ENCODE measurements at places on chromosomes 13 and 19.

DNA sequence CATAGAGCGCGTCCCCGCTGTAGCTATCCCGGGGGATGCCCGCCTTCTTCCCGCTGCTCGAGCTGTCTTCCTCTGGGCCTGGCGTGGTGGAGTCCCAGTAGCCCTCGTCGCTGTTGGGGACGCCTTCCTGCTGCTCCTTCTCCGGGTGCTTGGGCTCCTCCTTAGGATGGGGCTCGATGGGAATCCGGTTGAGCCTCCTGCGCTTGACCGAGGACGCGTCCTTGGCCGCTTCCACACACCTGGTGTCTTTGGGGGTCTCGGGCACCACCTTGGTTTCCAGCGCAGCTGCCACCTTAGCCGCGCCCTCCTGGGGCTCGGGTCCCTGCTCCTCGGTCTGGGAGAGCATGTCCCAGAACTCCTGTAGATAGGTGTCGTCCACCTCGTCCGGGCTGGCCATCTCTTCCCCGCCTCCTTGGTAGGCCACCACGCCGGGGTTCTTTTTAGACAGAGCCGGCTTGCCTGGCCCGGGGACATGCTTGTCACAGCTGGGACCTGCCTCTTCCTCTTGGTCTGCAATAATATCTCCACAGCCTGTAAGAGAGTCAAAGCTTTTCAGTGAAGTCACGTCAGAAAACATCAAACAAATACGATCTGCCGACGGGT is 2.0 kb downstream of the AMER2 start:
- no peak for DNase-seq

DNA sequence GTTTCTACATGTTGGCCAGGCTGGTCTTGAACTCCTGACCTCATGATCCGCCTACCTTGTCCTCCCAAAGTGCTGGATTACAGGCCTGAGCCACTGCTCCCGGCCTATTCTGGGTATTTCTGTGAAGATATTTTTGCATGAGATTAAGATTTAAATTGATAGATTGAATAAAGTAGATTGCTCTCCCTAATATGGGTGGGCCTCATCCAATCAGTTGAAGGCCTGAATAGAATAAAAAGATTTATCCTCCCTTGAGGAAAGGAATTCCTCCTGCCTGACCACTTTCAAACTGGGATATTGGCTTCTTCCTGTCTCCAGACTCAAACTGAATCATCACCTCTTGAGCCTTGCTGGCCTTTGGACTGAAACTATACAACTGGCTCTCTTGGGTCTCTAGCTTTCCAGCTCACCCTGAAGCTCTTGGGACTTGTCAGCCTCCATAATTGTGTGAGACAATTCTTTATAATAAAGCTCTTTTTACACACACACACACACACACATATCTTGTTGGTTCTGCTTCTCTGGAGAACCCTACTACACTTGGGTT is 36.1 kb upstream of the CXCL17 start:
- no peak for DNase-seq

DNA sequence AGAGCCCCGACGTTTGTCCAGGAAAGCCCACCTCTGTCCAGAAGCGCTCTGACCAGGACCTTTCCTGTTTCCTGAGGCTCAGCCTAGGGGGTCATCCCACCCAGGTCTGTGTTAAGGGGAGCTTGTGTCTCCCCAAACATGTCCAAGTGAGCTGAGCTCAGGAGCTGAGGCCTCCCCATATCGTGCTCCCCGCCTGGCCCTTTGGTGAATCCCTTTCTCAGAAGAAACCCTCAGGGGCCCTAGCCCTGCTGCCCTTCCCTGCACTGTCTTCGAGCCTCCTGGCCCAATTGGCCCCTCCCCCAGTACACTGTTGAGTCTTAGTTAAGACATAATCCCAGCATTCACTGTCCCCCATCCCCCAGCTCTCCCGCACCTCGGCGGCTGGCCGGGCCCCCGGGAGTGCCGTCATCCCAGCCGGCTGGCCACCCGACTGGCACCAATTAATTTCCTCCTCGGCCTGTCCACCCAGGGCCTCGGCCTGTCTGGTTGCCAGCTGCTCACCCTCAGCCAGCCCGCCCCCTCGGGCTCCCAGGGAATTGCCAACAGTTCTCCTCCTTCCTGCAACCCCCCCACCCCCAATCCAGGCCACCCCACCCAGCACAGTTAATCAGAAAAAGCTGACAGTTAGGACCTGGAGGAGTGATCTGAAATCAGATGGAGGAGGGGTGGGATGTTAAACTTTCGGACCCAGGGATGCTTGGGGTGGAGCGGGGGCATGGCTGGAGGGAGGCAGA is 13.6 kb downstream of the IER2 start:
- peak; percentile 67 for DNase-seq

DNA sequence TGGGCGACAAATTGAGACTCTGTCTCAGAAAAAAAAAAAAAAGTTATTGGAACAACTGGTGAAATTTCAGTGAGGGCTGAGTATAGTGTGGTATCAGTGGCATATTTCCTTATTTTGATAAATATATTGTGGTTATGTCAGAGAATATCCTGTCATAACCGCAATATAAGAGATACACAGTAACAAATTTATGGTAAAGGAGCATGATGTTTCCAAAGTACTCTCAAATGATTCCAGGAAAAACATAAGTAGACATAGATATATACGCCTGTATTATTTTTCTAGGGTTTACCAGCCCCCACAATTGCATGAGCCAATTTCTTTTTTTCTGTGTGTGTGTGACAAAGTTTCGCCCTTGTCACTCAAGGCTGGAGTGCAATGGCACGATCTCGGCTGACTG is 5.7 kb upstream of the C5AR1 start:
- no peak for DNase-seq

GRCh38 chr13:20775961-20776360 is 2.2 kb upstream of the EEF1AKMT1 start:
- DNase-seq, result no peak

DNA sequence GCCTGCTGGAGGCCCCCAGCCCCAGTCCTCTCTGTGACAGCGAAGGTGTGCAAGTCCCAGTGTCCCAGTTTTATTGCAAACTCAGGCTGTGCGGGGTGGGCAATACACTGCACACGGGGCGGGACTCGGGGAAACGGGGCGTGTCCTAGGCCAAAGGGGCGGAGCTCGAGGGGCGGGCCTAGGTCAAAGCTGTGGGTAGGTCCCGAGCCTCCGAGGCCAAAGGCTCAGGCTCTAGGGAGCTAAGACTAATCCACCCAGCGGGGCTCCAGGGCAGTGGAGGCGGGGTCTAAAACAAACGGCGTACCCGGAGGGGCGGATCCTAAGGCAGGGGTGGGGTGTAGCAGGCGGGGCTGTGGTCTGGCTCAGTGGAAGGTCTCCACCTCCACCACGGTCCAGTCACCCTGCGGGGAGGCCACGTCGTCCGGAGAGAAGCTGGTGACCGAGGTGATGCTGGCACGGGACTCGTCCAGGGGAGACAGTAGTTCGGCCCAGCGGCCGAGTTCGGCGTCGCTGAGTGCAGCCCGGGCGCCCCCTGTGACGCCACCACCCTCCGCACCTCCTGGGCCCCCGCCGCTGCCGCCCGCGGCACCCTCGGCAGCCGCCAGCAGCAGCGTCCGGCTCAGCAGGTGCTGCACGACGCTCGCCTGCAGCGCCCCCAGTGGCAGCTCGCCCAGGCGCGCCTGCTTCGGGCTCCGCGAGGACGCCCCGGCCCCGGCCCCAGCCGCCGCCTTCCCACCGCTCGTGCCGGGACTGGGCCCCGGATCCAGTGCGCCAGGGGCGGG is 5.3 kb downstream of the PRR36 start:
- no peak for DNase-seq

- no peak for DNase-seq
Observed at GRCh38 chr19:31534786-31535657, 185.8 kb upstream of the TSHZ3 start.

GRCh38 chr19:14428882-14429416 is 4.2 kb upstream of the PKN1 start:
- DNase-seq, result no peak

GRCh38 chr13:25177012-25177411 is 4.9 kb upstream of the AMER2 start:
- no peak for DNase-seq

- DNase-seq, result no peak
Observed at GRCh38 chr13:78958006-78958405, 299.1 kb upstream of the OBI1 start.

- DNase-seq, result no peak
Observed at GRCh38 chr19:18657590-18658365, 20.9 kb downstream of the KLHL26 start.

DNA sequence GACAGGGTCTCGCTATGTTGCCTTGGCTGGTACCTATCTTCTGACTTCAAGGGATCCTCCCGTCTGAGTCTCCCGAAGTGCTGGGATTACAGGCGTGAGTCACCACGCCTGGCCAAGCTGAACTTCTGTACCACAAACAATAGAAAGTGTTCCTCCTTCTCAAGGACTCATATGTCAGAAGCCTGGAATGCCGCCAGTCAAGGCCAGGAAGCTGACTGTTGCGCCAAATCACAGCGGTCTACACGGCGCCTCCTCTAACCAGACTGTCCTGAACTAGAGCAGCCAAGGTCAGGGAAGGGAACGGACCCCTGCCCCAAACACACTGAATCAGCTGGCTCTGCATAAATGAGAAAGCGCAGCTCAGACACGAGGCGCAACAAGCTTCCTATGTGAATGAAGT is 14.6 kb downstream of the RAB20 start:
- DNase-seq, result peak; percentile 84

- DNase-seq, result no peak
Observed at GRCh38 chr19:6514089-6514488, 12.0 kb upstream of the TUBB4A start.

- DNase-seq, result no peak
Observed at GRCh38 chr13:66509175-66509574, 721.0 kb downstream of the PCDH9 start.

DNA sequence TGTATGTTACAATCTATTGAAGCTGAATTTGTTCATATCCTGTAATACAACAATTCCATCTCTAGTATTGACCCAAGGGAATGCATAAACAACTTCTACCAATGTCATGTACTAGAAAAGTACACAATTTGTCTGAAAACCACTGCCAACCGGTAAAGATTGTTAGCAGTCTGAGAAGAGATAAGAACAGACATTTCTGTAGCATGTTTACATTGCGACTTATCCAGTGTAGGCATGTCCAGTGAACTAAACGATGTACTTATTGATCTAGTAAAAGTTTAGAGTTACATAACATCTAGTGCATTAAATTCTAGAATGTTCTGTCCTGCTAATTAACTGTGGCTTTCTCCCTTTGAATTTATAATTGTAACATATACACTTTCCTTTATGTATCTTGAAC is 425.9 kb downstream of the SLITRK6 start:
- no peak for DNase-seq

DNA sequence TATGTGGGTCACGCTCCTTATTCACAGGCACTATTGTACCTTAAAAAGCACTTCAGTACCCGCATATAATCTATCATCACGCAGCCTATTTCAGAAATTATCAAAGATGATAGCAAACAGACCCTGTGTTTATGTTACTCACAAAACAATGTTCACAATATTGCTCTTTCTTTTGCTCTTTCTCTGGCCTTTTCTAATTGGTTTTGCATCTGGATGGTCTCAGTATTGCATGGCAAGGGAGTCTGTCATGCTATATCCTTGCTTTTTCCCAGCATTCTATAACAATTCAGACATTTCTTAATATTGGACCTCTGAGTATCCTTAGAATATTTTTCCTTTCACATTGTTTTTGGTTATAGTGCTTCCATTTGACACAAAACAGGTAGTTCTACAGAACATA is 541.8 kb upstream of the KLF12 start:
- DNase-seq, result no peak

DNA sequence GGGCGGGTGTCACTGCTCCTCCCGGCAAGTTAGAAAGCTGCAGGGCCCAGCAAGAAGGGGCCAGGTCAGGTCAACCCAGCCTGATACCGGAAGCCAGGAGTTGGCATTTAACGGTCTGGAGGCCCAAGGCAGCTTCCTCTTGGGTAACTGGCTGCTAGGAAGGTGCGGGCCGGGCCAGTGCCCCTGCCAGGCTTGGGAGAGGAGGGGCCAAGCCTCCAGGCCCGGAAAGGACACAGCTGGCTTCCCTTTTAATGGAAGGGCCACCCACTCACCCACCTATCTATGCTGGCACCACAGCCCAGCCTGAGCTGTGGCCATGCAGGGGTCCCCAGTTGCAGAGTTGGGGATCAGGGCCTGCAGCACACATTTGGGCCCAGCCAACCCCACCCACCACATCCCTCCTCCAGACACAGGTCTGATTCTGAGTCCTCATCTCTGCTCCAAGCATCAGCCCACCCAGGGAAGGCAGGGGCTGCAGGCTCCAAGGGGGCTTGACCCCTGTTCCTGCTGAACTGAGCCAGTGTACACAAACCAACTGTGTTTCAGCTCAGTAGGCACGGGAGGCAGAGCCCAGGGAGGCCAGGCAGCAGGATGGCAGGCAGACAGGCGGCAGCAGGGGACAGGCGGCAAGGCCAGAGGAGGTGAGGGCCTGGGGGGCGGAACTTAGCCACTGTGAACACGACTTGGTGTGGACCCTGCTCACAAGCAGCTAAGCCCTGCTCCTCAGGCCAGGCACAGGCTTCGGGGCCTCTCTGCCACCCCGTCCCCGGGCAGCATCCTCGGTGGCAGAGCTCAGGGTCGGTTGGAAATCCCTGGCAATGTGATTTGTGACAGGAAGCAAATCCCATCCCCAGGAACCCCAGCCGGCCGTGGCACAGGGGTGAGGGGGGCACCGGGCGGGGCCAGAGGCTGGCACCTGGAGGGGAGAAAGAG is 40.8 kb downstream of the ZSWIM4 start:
- DNase-seq, result no peak

GRCh38 chr19:41442473-41443355 is at the start of gene ERICH4:
TSS of gene ERICH4 (plus strand) at chr19:41443156. CDS start at chr19:41443170, 14 bp downstream.
- DNase-seq, result no peak

DNA sequence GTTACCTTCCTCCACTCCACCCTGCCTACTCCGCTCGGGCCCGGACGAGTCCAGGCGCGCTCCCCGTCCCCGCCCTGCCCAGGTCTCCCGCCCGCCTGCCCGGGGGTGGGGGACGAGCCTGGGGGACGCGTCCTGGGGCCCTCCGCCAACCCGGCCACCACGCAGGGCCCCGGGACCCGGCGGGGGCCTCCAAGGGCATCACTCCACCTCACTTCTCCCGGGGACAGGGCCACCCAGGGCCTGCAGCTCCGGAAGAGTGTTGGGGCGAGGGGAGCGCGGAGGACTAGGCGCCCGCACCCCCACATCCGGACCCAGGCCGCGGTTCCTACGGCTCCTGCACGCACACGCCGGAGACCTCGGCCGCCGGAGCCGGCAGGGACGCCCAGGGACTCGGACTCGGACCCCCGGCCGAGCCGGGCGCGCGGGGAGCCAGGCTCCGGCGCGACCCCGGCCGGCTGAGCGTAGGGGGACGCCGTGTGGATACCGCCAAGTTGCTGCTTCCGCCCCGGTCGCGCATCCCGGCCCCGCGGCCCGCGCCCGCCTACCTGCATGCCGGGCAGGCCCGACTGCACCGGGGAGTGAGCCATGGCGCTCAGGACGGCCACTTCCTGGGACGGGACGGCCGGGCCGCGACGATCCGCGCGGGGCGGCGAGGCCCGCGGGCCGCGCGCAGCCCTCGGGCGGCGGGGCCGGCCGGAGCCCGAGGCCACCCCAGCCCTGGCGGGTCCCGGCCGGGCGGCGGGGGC is 534 bp downstream of the STK24 start:
- DNase-seq, result no peak

GRCh38 chr13:23766939-23767338 is 122.3 kb downstream of the MIPEP start:
- no peak for DNase-seq

Data from skeletal muscle cell (primary cell).